ENCODE measurements at places on chromosomes 13 and 19.
A peak's percentile ranks its signal among the peaks of the same experiment; 100 is the strongest.

DNA sequence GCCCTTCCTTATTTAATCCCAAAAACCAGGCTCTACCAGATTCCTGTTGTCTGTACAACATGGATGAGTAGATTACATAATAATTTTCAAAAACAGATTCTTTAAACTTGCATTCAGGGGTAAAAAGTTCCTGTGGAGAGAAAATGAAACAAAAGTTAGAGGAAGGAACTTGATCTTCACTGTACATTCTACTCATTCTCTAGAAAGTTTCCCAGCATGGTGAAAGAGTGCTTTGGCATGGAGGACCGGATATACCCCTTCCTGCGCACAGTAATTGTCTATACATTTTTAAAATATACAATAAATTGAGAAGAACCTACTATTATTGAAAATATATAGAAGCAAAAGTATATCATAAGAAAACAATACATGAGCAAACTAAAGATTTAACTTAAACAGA lies 274.2 kb downstream of the ITGBL1 start:
- no peak for DNase-seq

DNA sequence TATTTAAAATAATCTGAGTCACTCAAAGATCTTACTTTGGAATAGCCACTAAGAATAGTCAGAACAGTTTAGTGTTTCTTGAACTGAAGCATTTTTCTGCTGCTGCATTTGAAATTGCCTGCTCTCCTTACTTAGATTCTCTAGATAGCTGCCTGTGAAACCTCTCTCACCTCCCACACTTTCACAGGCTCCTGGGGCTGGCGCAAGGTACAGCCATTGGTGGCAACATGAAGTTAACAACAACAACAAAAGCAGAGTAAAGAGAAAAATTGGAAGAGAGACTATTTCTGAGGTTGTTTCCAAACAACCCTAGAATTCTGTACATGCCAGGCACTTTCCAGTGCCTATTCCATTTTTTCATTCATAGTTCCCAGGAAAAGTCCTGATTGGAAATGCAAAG lies 25.3 kb downstream of the SLITRK5 start:
- no peak for DNase-seq

- DNase-seq, result no peak
These were observed 20.3 kb upstream of the TPTE2 start for GRCh38 chr13:19581675-19582074.

GRCh38 chr13:79456656-79457365 lies 24.1 kb upstream of the NDFIP2 start:
- DNase-seq, result no peak

GRCh38 chr13:41133951-41134350 lies 1.3 kb upstream of the KBTBD6 start:
- no peak for DNase-seq

DNA sequence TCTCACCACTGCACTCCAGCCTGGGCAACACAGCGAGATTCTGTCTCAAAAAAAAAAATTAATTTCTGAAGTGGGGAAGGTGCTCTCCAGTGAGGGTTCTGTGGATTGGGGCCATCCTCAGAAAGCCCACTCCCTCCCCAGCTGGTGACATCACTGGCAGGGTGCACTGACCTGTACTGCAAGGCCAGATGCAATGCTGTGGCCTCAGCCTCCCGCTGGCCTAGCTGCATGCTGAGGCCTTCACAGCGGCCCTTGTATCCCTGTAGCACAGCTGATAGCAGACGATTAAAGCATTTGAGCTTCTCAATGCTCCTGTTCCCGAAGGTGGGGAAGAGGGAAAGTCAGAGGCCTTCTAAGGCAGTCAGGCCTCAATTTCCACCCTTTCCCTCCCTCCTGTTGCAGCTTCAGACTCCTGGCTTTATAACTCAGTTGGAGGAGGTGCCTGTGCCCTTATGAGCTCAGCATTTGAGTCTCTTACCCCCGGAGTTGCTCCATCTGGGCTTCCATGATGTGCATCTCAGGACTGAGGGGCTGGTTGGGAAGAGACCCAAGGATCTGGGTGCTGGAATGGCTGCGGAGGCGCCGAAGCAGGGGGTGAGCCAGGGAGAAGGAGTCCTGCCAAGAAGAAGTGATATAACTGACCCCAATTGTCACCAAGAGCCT lies 5.3 kb downstream of the USHBP1 start:
- DNase-seq, result no peak

GRCh38 chr13:77980592-77980991 lies 62.0 kb upstream of the EDNRB start:
- no peak for DNase-seq

DNA sequence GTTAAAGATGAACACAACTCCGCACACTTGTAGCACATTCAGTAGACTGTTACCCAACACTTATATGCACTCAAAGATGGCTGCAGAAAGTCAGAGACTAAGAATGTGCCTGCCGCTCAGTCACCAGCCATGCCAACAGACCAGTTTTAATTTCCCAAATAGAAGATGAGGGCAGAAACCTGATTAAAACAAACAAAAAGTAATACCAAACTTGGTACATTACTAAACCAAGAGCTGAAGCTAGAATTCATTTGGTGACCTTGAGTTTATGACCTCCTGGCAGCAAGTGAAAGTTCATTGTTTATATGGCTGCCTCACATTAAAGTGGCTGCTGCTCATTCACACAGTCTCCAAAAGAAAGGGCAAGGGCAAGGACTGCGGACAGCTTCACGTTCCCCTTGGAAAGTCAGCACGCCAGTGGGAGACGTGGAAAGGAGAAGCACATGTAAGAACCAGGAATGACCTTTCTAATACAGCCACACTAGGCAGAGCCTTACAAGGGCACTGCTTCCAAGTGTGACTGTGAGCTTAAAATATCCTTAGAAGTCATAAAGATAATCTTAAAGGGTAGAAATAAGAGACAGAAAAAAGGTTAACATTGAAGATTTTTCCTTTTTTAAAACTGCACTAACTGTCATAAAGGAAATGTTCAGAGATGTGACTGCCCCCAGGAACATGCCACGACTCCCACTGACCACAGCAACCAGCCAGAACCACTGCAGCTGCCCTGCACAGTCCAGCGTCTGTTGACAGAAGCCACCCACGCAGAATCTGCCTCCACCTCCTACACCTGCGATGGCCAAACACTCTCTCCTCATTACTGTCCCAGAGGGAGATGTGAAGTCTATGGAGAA lies 73.5 kb downstream of the STK24 start:
- no peak for DNase-seq

GRCh38 chr13:32048816-32049215 lies 17.2 kb downstream of the FRY start:
- no peak for DNase-seq

- DNase-seq, result no peak
These were observed 109.8 kb downstream of the ZIC5 start for GRCh38 chr13:99861771-99862170.

DNA sequence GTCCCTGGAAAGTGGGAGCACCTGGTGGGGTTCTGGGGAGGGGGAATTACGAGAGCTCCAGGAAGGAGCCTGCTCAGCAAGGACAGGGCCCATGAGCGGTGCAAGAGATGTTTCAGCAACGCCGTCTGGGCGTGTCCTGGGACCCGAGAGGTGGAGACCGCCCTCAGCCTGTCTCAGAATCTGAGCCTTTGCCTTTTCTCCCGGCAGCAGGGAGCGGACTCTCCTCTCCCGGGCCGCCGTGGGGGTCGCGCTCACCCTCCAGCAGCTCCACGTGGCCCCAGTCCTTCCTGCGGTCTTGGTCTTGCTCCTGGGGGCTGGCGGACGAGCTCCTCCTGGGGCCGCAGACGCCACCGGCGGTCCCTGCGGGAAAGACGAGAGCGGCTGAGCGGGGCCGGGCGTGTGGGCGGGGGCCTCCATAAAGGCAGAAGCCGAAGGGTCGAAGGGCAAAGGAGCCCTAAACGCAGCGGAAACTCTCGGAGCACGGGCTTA lies 714 bp downstream of the POLRMT start:
- peak; percentile 68 for DNase-seq

- DNase-seq, result no peak
These were observed 413.5 kb upstream of the SPRY2 start for GRCh38 chr13:80754441-80754840.

DNA sequence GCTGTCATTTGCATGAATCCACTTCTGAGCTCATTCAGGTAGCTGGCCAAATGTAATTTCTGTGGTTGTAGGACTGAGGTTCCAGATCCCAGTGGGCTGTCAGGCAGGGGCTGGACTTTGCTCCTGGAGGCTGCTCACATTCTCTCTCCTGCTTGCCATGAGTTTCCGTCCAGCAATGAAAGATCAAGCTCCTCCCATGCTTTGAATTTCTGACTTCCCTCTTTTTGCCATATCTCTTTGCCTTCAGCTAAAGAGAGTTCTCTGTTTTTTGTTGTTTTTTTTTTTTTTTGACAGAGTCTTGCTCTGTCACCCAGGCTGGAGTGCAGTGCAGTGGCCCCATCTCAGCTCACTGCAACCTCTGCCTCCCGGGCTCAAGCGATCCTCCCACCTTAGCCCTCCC lies 76.9 kb downstream of the ING1 start:
- no peak for DNase-seq

- DNase-seq, result no peak
These were observed 713 bp downstream of the KRI1 start for GRCh38 chr19:10565028-10565566.

DNA sequence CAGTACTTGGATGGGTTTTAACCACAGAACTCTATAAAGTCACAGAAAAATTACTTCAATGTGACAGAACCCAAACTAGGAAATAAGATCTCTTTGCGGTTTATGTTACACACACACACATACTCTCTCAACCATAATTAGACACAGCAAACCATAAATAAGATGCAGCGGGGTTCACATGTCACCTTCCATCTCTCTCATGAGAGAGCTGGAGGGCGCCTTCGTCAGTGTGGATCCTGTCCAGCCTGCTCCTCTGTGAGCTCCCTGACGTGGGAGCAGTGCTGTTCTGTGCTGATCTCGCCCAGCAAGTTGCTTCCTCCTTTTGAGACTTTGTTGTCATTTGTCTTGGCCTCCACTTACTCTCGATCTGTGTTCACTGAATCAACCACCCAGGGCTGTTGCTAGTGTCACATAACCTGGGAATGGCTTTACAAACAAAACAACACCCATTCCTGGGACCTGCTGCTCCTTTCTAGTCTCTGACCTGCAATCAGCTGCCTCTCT lies 204.9 kb upstream of the KL start:
- DNase-seq, result no peak

- no peak for DNase-seq
These were observed 214.6 kb upstream of the SERP2 start for GRCh38 chr13:44158881-44159632.

GRCh38 chr19:18908917-18909619 lies 10.1 kb downstream of the COPE start:
- no peak for DNase-seq

DNA sequence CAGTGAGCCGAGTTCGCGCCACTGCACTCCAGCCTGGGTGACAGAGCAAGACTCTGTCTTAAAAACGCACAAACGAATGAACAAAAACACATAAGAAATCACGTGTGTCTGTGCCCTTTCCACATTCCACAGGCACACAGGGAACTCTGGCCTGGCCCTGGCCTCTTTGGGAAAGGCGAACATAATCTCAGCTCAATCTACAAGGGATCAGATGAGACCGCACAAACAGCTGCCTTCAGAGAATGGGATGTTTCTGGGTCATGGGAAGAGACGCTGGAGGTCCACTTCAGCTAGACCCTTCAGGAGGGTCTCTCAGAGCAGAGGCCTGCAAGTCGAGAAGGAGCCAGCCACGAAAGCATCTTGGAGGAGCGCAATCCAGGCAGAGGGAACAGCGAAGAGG lies 6.3 kb upstream of the CRTC1 start:
- no peak for DNase-seq

- no peak for DNase-seq
These were observed 3.2 kb downstream of the ZNF441 start for GRCh38 chr19:11769995-11770394.
